ENCODE measurements at places on chromosomes 5 and 9. TPM values are rescaled to one million over a fixed set of nuclear protein-coding genes. Genes with fewer than 3 reads are reported as not detected.

- no peak for DNase-seq
Observed at GRCh38 chr5:139636975-139637408, 11.2 kb upstream of the CXXC5 start.

Gene LAMC3
- total RNA-seq = 1.4 TPM

Gene PHYHD1
- 3.7 TPM for total RNA-seq

- DNase-seq = no peak
Observed at GRCh38 chr9:112169368-112169767, 5.7 kb downstream of the SUSD1 start.

Gene ECPAS
- 54.7 TPM for total RNA-seq

- DNase-seq = no peak
Observed at GRCh38 chr5:157860898-157861890, 2.2 kb upstream of the CLINT1 start.

DNA sequence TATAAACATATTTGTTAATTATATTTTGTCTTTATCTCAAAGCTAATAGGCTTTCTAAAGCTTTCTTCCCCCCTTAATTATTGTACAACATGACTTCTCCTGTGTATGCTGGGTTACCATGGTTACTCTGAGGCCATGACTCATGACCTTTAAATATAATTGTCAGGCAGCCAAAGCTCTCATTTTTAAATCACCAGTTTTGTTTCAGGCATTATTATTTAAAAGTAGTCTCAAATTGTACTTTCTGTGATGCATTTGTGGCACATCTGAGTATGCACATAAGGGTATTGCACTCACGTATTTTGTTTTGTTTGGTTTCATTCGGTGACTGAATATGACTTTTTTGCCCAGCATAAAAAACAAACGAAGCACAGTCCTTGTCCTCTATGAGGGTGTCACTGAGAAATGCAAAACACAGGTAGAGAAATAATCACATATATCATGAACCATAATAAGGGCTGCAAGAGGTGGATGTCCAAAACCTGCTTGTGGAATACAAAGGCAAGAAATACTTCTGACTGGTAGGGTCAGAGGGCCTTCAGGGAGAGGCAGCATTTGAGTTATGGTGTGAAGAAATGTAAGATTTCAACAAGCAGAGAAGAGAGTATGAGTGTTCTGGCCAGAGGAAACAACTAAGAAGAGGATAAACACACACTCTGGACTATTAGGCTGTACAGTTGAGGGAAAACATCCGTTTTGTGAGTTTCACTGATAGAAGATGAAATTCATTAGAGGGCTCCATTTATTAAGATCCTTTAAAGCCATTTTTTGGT, 2.1 kb downstream of the CCDC192 start:
- no peak for DNase-seq

Data from esophagus squamous epithelium (tissue), 5 donors.